ENCODE measurements at places on chromosomes 13 and 19. TPM values are rescaled to one million over a fixed set of nuclear protein-coding genes. Genes with fewer than 3 reads are reported as not detected.

DNA sequence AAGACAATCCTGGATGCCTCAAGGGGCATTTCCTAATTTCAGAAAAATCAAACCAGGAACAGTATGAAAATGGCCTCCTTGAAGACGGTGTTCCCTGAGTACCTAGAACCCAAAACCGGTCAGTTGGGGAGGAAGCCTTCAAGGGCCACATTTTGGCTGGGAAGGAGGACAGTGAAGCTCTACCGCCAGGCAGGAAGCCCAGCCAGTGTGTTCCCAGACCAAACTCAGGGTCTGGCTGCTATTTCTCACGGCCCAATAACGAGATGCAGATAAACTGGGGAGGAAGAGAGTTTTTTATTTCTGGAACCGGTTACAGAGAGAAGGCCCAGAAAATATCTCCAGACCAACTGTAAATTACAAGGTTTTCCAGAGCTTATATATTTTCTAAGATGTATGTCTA lies 24.3 kb upstream of the CEACAM21 start:
- DNase-seq = no peak

GRCh38 chr13:24178847-24179485 lies 18.4 kb downstream of the SPATA13 start:
- DNase-seq = no peak

DNA sequence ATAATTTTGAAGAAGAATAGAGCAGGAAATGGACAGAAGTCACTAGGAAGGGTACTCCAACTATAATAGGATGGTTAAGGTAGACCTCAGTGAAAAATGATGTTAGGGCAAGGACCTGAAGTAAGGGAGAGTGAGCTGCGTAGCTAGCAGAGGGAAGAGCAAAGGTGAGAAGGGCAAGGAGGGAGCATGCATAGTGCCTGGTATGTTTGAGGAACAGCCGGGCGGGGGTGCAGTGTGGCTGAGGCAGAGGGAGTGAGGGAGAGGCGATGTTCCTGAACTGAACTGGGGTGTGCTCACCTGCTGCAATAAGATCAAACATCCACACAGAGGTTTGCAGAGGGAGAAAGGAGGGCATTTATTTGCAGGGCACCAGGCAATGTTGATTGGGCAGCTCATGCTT lies 110.4 kb downstream of the DNAJC15 start:
- DNase-seq = no peak

DNA sequence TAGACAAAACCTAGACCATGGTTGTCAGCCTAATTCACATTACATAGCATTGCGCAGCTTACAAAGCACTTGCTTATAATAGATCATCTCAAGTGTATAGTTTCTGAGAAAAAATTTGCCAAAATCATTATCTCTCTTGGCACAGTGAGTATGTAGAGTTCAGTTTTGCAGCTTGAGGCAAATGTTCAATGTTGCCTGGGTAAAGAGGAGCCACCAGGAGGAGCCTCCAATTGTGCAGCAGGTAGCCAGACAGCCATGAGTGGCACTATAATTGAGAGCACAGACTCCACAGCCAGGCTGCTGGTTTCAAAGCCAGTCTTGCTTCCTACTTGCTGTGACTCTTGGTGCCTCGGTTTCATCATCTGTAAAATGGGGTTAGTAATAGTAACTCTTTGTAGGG lies 24.0 kb upstream of the OLFM4 start:
- no peak for DNase-seq

- DNase-seq = no peak
These were observed 652.2 kb upstream of the PCDH20 start for GRCh38 chr13:62067821-62068220.

- no peak for DNase-seq
These were observed 14.9 kb downstream of the SERP2 start for GRCh38 chr13:44388427-44389059.

GRCh38 chr13:32246468-32246867 lies 68.7 kb downstream of the ZAR1L start:
- no peak for DNase-seq

- DNase-seq = no peak
These were observed 101.9 kb upstream of the AKAP11 start for GRCh38 chr13:42170029-42170428.

DNA sequence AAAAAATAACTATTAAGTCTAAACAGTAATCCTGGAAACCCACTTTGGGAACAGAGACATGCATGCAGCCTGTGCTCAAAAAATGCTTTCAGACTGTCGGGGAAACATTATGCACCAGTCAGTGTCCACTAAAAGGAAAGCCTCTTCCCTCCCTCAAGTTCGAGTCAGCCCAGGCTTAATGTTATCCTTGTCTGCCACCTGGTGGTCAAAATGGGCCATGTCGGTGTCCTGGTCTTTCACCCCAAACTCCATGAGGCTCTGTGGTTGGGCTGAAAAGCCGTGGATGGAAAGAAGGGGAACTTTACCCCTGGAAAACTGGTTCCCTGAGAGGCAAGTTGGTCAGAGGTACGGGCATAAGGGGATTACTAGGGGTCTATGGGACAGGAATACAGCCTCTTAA lies 88.4 kb upstream of the ZNF492 start:
- DNase-seq = no peak

GRCh38 chr13:50125554-50126262 lies 110.5 kb downstream of the KCNRG start:
- peak; percentile 90 for DNase-seq

DNA sequence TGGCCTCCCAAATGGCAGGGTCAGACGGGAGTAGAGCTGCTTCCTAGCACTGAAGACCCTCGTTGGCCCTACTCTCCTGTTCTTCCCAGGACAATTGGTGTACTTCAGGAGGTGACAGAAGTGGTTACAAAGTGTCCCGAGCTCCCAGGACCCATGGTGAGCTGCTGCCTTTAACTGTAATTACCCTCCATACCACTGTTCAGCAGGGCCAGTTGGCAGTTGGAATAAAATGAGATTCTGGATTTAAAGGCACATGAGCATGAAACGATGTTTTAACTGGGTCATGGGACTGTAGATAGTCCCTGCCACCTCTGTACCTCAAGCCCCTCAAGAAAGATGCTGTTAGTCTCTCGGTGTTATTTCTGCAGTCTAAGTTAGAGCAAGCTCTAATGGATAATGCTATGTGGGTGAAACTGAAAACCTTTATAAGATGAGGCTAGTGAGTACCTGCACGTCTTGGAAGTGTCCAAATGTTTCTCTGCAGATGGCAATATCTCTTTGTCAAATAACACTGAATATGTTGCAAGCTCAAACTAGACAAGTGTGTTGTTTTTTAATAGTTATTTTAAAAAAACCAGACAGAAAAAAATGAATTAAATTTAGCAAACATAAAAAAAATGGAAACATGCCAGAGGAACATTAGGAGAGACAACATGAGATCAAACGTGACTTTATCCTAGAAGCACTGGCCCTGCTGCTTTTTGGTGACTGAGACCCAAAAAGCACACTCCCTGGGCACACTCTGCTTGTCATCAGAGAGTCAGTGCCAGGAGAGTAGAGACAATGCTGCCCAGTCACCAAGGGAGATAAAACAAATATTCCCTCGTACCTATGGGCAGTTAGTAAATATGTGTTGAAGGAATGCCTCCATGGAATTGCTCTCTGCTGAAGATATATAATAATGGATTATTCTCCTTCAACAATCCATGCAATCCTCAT lies 266.3 kb downstream of the LMO7 start:
- no peak for DNase-seq

- peak; percentile 32 for DNase-seq
These were observed 312 bp downstream of the GSK3A start for GRCh38 chr19:42242069-42242511.

DNA sequence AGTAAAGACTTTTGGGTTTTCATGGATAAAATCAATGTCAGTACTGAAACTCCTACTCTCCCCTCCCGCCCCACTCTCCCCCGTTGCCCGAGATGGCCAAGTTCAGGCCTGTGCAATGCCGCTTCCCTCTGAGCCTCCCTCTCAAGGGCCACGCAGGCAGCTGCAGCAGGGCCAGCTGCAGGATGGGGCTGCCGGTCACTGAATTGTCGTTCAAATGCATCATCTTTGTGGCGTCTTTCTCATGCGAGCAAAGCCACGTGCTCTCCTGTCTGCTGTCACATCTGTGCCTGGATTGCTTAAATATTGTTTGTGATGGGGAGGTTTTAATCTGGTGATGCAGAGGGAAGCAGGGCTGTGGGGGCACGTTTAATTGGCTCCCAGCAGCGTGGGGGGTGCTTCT lies 26.6 kb downstream of the SHISA2 start:
- no peak for DNase-seq

DNA sequence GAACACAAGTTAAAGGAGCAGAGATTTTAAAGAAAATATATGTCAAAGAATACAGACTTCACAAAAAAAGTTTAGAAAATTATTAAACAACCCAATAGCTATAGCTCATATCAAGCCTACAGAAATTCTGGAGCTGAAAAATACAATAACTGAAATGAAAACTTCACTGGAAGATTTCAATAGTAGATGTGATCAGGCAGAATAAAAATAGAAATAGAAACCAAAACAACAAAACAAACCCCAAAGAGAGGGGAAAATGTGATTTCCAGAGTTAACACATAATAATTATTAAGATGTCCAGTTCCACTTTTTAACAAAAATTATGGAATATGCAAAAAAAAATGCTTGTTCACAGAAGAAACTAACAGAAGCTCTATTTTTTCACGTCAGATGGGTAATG lies 23.6 kb downstream of the LRRC63 start:
- DNase-seq = no peak

- DNase-seq = no peak
These were observed 2.9 kb downstream of the ARHGEF7 start for GRCh38 chr13:111117961-111118360.

GRCh38 chr19:42420055-42420544 lies 7.1 kb downstream of the LIPE start:
- DNase-seq = peak; percentile 71

- no peak for DNase-seq
These were observed 9.6 kb downstream of the ATP11A start for GRCh38 chr13:112699322-112699918.

GRCh38 chr13:25136880-25137787 lies 35.0 kb downstream of the AMER2 start:
- DNase-seq = no peak

DNA sequence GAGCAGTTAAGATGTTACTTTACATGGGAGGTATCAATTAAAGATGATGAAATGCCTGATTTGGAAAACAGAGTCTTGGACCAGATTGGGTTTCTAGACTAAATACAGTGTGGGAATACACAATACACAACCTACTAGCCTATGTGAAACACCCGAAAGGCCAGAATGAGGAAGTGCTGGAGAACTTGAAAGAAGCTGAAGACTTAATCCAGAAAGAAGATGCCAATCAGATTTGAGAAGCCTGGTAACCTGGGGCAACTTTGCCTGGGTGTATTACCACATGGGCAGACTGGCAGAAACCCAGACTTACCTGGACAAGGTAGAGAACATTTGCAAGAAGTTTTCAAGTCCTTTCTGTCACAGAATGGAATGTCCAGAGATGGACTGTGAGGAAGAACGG lies 43.2 kb downstream of the N4BP2L1 start:
- no peak for DNase-seq

The IL4I1 gene
- total RNA-seq = 52.7 TPM

The ANO8 gene
- 2.8 TPM for total RNA-seq

The CGB8 gene
- not detected for total RNA-seq

The ATP12A gene
- total RNA-seq = not detected

The HOMER3 gene
- 1.1 TPM for total RNA-seq
